ENCODE measurements at places on chromosomes 5 and 9.

DNA sequence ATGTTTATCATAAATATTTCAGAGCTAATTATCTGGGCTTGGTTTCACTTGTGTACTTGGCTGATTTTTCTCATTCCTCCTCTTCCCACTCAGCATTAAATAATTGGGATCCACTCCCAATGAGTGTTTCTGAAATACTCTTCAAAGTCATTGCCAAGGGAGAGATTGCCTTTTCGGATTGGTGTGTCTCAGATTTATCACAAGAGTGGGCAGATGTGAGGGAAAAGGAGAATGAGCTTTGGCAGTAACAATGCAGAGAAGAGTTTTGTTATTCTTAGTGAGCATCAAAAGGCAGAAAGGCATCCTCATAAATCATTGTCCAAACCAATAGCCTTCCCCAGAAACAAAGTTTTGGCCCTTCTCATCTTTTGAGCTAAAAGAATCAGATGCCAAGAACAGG is 79.2 kb downstream of the SEMA5A start:
- DNase-seq = no peak

DNA sequence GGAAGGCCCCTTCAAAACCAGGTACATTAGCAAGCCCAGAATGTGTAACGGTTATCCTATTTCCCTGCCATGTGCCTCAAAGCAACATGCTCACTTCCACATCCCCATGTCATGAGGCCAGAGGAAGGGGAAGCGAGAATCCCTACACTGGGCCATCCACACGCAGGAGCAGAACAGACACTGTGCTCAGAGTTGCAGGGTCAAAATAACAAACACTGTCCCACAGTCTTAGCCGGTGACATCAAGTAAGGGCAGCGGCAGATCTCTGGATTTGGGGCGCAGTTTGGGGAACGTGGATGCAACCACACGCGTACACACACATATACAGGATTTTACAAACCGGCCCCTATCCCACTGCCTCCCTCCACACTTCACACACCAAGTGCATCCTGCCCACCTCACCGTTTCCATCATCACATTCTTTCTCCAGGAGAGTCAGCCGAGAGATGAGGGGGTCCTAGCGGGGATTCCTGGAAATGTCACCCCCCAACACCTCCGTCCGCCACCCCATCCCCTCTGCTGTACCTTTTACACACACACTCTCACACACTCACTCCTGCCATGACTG is 776 bp downstream of the APBA1 start:
- DNase-seq = no peak

GRCh38 chr5:171428168-171428696 is 8.8 kb downstream of the FGF18 start:
- no peak for DNase-seq

DNA sequence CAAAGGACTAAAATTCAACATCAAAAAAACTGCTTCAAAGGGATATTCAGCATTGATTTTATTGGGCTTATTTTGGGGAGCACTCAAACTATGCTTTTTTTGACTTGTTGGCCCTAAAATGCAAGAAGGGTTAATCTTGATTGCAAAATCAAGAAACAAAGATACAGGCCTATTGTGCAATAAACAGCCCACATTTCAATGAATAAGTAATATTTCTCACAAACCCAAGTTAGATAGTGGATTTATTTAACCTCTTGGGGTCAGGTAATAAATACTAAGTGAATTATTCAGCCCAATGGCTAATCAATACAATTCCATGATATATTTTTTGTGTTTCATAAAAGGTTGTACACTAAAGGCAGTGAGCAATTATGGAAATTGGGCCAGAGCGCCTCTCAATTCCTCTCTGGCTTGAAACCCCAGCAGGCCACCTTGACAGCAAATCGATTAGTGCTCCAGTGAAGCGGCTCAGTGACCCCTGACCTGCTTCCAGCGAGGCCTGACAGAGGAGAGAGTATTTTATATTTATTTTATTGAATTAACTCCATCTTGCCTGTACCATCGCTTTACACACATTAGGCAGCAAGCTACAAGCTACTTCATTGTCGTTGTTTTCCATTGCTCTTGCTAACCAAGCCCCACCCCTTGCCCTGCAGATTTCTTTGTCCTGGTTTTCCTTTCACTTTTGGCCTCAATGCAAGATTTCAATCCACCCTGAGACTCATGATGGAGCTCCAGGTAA is 65.5 kb downstream of the EBF1 start:
- DNase-seq = no peak

DNA sequence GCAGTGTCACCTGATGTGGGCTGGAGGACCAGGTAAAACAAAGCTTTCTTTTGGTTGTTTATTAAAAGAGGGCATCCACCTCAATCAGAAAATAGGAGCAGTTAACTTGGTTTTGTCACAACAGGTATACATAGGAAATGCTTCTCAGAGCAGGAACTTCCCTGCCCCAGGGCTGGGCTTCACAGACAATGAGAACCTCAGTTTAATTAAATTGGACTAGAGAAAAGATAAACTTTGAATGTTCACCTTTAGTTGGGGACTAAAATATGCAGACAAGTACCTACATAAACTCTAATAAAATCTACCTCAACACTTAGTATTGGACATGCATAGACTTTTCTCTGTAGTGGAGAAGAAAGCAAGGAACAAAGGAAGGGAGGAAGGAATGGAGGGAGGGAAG is 392.0 kb downstream of the ENC1 start:
- DNase-seq = no peak

GRCh38 chr9:124110307-124110915 is 98.8 kb downstream of the LHX2 start:
- peak; percentile 40 for DNase-seq

GRCh38 chr9:121312169-121312568 is 44.2 kb downstream of the GSN start:
- DNase-seq = no peak

DNA sequence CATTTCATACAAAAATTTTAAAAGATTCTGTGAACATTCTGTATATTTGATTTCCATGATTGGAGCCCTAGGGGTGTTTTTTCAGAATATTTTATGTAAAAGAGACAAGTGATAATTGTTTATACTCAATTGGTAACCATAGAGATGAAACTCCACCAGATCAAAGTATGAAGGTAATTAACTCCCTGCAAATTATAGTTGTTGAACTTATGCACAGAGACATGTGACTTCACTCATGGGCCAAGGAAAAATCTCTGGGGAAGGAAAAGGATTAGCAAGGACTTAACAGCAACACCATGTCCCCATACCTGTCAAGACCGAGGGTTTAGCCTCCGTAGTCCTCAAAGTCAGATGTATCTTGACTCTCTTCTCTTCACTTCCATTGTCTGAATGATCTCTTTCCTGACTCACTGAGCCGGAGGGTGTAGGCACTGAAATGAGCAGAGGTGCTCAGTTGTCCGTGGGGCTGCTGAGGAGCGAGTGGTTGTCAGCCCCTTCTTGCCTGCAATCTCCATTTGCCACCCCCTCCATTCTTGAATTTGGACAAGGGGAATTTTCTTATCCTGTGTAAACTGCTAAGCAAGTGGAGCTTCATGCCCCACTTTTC is 17.5 kb upstream of the CXCL14 start:
- DNase-seq = no peak

GRCh38 chr5:102678267-102679058 is 76.6 kb upstream of the PAM start:
- no peak for DNase-seq

GRCh38 chr5:2921651-2922050 is 170.2 kb upstream of the IRX2 start:
- no peak for DNase-seq

- no peak for DNase-seq
Measured at GRCh38 chr5:149936700-149937091, 7.9 kb downstream of the PDE6A start.

DNA sequence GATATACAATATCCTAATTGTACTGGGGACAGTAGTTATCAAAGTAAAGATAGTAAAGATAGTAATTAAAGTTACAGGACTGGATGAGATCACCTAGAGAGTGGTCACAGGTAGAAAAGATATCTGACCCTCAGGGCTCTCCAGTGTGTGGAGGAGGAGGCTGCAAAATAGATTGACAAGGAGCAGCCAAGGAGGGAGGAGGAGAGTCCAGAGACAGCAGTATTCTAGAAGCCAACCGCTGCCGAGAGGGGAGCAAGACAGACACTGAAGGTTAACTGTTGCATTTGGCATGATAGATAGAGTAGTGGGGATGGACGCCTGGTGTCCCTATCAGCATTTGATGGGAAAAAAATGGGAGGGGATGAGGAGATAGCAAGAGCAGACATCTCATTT is 17.0 kb upstream of the F2RL1 start:
- no peak for DNase-seq

- no peak for DNase-seq
Measured at GRCh38 chr9:93387791-93388190, 63.7 kb upstream of the FAM120A start.

GRCh38 chr9:116325924-116326323 is 172.3 kb downstream of the PAPPA start:
- no peak for DNase-seq

GRCh38 chr9:110126986-110127864 is 80.7 kb downstream of the C9orf152 start:
- no peak for DNase-seq

- DNase-seq = no peak
Measured at GRCh38 chr9:126499911-126500599, 113.7 kb upstream of the LMX1B start.

- DNase-seq = no peak
Measured at GRCh38 chr5:59300930-59301329, 592.6 kb downstream of the PDE4D start.

- DNase-seq = peak; percentile 18
Measured at GRCh38 chr9:134136118-134136995, 475 bp downstream of the WDR5 start.

GRCh38 chr9:37923118-37923795 is 19.3 kb upstream of the SLC25A51 start:
- DNase-seq = no peak

DNA sequence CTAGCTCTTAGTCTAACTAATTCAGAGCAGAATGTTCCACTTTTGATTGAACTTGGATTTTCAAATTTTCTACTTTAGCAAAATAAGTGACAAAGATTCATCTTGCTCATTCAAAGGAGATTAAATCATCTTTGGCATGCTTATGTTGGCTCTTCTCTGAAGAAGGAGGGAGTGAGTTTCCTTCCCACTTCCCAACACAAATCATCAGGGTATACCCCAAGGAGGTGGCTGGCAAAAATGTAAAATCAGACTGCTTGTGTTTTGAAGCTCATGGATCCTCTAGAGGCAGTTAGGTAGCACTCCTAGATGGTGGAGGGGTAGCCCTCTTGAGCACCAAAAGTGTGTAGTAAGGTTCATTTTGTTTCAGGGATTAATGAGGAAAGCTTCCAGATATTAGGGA is 343.1 kb downstream of the OSTF1 start:
- DNase-seq = no peak

GRCh38 chr5:64210866-64211265 is 45.2 kb downstream of the RNF180 start:
- DNase-seq = no peak

GRCh38 chr9:105127863-105128220 is 116.6 kb upstream of the SLC44A1 start:
- DNase-seq = no peak

DNA sequence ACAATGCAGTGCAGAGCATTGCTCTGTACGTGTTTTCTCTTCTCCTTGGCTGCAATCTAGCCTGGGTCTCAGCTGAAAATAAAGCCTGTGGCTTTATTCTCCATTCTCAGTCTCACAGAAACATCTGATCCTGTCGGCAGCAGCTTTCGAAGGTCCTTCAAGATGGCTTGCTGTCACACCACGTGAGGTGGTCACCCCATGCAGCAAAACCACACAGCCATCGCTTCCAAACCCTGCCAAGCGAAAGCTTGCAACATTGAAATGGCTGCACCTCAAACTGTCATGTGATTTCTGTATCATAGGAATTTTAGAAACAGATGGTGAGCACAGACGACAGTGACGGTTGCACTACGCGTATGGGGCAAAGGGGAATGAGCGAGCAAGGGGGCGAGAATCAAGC is 98.5 kb upstream of the SMARCA2 start:
- no peak for DNase-seq

DNA sequence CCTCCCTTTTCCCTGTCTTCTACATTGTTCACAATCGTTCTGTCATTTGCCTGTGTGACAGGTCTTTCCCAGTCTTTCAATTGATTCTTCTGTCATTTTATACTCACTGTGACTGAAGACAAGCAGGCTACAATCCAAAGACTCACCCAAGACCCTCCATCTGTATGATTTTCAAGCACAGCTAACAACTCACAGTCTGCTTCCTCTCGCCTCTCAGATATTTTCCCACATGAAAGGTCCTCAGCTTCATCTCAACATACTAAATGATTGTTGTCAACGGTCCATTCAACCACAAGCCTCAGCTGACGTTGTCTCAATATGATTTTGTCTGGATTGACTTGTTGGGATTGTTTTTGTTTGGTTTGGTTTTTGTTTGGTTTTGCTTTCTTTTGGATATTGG is 346.5 kb downstream of the NFIB start:
- no peak for DNase-seq

- DNase-seq = no peak
Measured at GRCh38 chr5:88778736-88779135, 104.2 kb downstream of the MEF2C start.
